GM23338 (cell line): ENCODE measurements at places on chromosomes 7 and 10.

GRCh38 chr7:50303335-50304128 lies 984 bp upstream of the IKZF1 start:
- peak; percentile 63 for DNase-seq

- DNase-seq: no peak
These were observed 72.8 kb downstream of the CCNY start for GRCh38 chr10:35409094-35409582.

DNA sequence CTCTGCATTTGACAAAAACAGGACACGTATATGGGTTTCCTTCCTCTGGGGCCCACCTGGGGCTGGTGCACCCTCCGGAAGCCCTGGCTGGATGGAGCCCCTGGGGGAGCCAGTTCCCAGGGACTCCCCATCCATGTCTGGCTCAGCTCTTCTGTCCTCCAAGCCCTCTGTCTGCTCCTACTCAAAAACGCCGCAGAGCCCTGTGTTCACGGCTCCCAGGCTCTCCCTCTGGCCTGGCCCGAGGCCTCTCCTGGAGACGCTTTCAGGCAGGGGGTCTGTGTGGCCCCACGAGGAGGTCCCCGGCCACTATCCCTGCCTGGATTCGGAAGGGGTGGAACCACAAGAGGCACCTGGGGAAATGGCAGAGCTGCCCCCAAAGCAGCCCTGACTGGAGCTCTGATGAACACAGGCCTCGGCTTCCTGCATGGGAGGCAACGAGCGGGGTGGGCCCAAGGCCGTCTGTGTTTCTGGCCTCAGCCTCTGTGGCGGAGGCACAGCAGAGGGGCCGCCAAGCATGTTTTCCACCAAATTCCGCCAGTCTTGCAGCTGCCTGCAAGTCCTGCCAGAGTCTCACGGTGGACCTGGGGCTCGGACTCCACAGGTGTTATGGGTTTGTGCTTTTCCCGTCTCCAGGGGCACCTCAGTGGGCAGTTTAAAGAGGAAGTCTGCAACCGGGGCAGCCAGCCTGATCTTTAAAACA lies 22.6 kb upstream of the INPP5A start:
- peak; percentile 36 for DNase-seq

GRCh38 chr10:132828681-132829080 lies 42.7 kb upstream of the NKX6-2 start:
- DNase-seq: no peak

GRCh38 chr10:133261726-133262325 lies 14.8 kb downstream of the ADAM8 start:
- DNase-seq: peak; percentile 73

DNA sequence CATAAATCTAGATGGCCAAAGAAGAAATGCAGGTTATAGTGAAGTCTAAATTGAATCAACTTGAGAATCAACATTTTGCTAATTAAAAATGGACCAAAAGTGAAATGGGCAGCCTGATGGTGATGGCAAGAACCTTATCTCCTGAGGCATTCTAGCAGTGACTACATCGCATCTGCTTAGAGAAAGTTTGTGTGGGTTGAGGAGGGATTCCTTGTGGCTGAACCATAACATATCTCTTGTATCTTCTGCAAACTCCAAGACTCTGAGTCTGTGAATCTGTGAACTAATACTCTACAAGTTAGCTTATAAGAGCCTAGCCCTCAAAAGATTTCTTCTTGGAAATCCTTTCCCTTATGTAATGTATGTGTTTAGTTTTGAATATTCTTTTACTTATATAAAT lies 85.6 kb downstream of the PRKG1 start:
- no peak for DNase-seq

- DNase-seq: no peak
These were observed 370.6 kb downstream of the RPS24 start for GRCh38 chr10:78404296-78404695.

DNA sequence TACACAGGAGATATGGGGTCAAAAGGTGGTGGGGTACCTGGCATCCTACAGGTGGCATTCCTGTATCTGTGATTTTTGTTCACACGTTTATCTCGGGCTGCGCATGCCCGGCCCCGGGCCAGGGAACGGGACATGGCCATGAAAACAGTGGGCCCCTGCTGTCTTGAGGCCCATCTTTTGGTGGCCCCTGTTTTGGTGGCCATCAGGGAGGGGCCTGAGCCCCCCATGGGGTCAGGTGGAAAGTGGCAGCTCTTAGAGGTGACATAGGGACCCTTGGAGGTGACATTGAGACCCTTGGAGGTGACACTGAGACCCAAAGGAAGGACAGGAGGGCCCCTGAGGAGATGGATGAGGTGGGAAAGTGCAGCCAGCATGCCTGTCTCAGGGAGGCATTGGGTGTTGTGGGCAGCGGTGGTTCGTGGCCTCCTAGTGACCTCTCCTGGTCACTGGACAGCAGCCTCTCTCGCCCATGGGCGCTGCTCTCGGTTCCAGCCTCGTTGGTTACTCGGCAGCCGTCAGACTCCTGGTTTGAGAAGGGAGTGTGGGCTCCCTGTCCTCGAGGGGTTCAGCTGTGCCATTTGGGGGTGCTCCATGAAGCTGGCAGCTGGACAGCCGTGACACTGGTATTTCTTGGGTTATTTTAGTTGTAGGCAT lies 39.9 kb downstream of the INPP5A start:
- DNase-seq: no peak

DNA sequence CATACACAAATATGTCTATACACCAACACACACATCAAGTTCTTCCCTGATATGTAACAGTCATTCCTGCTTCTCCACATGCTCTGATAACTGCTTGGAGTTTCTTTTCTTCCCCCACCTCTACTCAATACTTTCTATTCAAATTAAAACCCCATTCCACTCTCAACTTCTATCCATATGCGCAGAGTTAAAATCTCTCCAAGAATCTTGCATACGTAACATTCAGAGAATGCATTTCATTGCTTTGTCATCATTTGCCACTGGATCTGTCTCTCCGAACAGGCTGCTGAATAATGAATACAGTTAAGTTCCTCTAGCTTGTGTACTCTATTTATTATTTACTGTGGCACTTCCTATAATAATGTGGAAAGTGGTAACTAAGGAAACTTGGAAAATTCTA lies 68.8 kb downstream of the DGKB start:
- DNase-seq: peak; percentile 75

GRCh38 chr10:131802996-131803395 lies 97.8 kb upstream of the PPP2R2D start:
- DNase-seq: no peak
